RPMI7951 (cell line): ENCODE measurements at places on chromosomes 7 and 10. TPM values are rescaled to one million over a fixed set of nuclear protein-coding genes. Genes with fewer than 3 reads are reported as not detected.

Gene TMEM26
- 1.2 TPM in 1 of 2 replicates, not detected in the other for total RNA-seq

Gene PDLIM1
- total RNA-seq = 38.4 and 38.8 TPM in 2 replicates

Gene SCIN
- not detected in 2 replicates for total RNA-seq

Gene CDK5
- total RNA-seq = 41.3 and 57.0 TPM in 2 replicates

Gene TSPAN15
- total RNA-seq = 23.1 and 29.2 TPM in 2 replicates

Gene AGMO
- total RNA-seq = 1.1 and 1.4 TPM in 2 replicates

Gene CPN1
- total RNA-seq = not detected in 2 replicates

Gene NPSR1
- not detected in 2 replicates for total RNA-seq

Gene PDSS1
- total RNA-seq = 18.0 and 21.6 TPM in 2 replicates

Gene CD36
- 6.5 and 11.4 TPM in 2 replicates for total RNA-seq

Gene ZNF736
- total RNA-seq = 8.2 and 8.7 TPM in 2 replicates

Gene CAMK1D
- not detected in 2 replicates for total RNA-seq

Gene PRSS2
- total RNA-seq = not detected in 2 replicates

Gene PLPP4
- 15.4 and 16.4 TPM in 2 replicates for total RNA-seq

- peak; percentile 67 for DNase-seq
Measured at GRCh38 chr7:50920031-50920635, 137.4 kb upstream of the GRB10 start.

- DNase-seq = no peak
Measured at GRCh38 chr10:128431083-128431482, 304.9 kb upstream of the MKI67 start.

- DNase-seq = peak; percentile 35
Measured at GRCh38 chr7:137354396-137354795, 10.9 kb upstream of the PTN start.

DNA sequence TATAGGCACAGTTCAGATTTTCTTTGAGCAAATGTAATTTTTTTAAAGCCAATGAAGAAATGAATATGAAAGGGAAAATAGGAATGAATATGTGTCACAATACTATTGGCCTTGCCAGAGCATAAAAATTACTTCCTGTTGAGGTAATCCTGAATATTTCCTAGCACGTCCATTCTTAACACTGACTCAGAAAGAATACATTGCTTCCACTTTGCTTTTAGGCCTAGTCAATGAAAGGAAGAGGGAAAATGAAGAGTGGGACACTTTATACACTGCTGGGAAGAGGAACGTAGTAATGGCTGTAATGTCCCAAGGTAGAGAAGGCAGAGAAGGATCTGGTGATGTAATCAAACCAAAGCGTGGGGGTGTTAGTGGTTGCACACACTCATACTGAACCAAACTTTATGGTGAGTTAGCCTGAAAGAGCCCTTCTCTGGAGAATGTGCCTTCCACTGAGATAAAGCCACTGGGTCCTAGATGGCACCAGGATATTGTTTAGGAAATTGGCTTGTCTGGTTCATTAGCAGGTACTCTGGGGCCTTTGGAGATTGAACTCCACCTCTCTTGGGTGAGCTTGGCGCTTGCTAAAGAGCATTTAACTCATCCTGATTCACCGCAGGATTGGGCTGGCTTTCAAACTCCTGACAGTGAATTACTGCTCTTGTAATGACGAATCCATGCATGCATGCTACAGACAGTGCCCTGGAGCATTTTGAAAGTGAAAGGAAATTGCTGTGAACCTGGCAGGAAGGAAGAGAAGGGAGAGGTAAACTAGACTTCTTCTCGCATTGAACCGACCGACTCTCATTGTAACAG lies 254.9 kb downstream of the KIAA1217 start:
- DNase-seq = peak; percentile 99

DNA sequence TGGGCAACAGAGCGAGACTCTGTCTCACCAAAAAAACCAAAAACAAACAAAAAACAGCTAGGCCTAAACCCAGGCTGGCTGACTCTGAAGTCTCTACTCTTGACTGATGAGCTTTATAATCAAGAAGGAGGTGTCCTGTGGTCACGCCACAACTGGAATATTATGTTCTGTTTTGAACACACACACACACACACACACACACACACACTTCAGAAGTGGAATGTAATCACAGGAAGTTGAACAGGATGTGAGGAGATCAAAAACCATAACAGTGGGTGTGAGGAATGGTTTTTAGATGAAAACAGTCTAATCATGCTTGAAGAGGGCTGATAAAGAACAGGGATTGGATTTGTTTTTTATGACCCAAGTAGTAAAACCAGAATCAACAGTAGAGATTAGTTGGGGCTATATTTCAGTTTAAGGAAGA lies 51.1 kb upstream of the IL6 start:
- peak; percentile 78 for DNase-seq

DNA sequence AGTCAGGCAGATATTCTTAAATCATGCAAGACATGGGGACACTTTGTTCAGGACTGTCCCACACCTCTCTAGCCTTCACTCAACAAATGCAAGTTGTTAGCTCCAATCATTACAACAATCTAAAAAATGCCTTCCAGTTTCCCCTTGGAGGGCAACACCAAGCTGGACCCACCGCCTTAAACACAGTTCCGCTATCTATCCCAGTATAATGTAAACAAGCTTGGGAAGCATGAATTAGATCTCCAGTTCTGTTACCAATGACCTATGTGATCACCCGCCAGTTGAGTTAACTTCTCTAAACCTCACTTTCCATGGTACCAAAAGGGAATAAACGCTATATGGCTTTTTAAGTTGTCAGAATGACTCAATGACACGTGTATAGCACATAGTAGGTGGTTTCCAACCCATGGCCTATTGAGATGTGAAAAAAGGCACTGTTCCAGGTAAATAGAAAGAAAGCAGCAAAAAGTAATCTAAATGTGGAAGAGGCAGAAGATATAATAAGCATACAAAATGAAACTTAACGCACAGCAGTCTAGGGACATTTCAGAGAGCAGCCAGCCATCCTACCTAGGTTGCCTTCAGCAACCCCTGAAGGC lies 2.4 kb upstream of the REEP3 start:
- no peak for DNase-seq

GRCh38 chr10:95792211-95792780 lies 36.3 kb downstream of the ENTPD1 start:
- DNase-seq = no peak

- DNase-seq = no peak
Measured at GRCh38 chr10:89228146-89228545, 21.0 kb upstream of the CH25H start.

DNA sequence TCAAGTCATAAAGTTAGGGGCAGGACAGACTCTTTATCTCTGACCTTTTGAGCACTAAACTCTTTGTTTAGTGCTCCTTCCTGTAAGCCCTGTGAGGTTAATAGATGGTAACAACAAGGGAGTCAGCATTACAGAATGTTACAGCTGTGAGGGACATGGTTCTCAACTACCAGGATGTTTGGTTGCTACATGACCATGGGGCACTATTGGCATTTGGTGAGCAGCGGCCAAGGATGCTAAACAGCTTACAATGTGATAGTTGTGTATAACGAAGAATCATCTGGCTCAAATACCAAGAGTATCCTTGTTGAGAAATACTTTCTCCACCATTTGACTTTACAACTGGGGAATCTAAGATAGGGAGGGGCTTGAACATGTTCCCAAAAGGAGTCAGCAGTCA lies 35.4 kb upstream of the HPS1 start:
- DNase-seq = no peak

DNA sequence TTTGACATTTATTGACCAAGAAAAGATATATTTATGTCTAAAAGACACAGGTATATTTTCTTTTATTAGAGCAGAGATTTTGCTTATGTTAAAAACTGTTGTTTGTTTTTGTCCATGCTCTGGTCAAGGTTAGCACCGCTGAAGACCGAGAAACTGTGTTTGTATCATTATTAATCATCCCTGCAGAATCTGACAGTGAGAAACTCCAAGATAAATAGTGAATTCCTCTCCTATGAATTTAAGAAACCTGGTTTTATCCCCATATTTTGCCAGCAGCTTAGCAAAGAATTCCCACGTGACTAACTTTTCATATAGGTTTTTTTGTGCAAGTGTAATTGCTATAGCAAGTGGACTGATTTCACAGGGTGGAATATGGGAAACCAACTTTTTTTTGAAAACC lies 77.6 kb downstream of the FRMD4A start:
- DNase-seq = no peak

- DNase-seq = peak; percentile 76
Measured at GRCh38 chr10:5659702-5660528, 6.5 kb downstream of the ASB13 start.

- DNase-seq = no peak
Measured at GRCh38 chr7:117730390-117730789, 142.9 kb downstream of the CTTNBP2 start.

- no peak for DNase-seq
Measured at GRCh38 chr10:79491143-79491835, 21.0 kb upstream of the EIF5AL1 start.

- DNase-seq = no peak
Measured at GRCh38 chr10:98619446-98619845, 172.7 kb upstream of the HPS1 start.

GRCh38 chr7:101624246-101625001 lies 4.7 kb downstream of the MYL10 start:
- no peak for DNase-seq

DNA sequence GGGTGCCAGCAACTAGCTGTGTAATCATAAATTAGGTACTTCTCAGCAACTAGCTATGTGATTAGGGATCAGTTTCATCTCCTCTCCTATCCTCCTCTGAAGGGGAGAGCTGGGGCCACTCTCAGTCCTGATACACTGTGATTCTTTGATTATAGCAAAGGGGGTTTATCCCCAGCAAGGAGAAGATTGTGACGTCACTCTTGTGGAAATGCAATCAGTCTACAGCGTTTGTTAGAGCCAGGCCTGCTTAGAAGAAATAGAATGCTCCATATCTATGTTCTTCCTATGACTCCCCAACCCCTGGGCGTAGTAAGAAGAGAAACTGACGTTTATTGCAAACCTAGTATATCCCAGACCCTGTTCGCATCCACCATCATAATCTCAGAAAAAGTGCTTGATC lies 308.2 kb downstream of the GFRA1 start:
- DNase-seq = no peak

- no peak for DNase-seq
Measured at GRCh38 chr7:1663857-1664651, 6.0 kb upstream of the ELFN1 start.

GRCh38 chr7:112726076-112726475 lies 64.1 kb downstream of the TMEM168 start:
- no peak for DNase-seq

DNA sequence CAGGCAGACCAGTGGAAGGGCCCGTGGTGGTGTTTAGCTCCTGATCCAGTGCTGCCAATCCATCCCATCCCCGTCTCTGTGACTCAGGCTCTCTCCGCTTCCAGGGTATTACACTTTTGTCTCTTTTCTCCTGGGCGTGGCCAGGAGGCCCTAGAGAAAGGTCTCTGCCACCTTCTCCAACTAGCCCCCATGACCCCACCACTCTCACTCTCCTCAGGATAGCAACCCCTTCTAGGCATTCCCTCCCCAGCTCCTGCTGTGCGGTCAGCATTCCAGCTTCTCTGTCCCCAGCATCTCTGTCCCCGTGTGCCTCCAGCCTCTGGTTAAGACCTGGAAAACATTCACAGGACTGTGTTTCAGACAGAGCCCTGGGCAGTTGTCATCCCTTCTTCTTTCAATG lies 36.2 kb upstream of the R3HCC1L start:
- no peak for DNase-seq

DNA sequence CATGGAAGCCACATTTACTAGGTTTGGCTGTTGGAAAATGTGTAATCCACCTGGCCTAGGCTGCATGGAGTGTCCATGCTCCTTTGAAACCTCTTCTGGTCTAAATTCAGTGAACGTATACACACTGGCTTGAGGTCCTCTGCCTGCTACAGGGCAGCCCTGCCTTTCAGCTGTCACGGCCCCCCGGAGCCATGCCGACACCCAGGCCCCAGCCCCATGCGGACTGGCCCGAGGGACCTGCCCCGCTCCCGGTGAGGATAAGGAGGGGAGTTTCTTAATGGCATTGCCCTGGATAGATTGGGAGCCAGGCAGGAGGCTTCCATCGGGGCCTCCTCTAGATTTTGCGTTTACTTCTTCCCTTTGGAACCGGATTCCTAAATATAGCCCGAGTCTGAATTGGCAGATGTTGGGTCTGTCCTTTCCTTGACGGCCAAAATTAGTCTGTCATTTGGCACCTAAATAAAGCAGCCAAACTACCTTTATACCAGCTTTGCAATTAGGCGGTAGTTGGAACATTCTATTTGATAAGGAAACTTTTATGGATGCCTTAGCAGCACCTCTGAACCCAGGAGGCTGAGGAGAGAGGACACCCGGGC lies 72.1 kb upstream of the SH2B2 start:
- DNase-seq = no peak

GRCh38 chr7:157650131-157650631 lies 313.4 kb downstream of the DNAJB6 start:
- DNase-seq = no peak

DNA sequence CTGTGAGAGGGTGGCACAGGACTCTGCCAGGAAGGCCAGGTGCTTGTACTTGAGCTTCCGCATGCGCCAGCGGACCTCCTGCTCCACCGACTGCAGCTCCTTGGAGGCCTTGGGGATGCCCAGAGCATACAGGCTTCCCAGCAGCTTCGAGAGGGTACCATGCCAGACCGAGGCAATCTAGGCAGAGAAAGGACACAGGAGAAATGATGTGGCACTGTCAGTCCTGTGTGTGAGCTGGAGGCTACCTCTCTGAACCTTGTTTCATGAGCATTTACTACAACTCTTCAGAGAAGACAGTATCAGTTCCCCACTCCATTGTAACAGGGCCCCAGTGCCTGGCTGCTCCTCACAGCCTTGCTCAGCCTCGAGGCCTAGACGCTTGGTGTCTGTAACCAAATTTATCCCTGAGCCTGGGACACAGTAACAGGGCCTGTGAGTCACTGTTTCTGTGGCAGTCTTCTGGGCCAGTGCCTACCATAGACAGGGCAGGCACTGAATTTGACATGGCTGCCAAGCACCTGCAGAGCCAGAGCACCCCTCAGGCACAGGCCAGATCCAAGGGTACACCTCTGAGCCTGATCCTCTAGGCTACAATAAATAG lies 5.8 kb downstream of the TBRG4 start:
- no peak for DNase-seq

- DNase-seq = no peak
Measured at GRCh38 chr7:90982228-90982627, 282.0 kb upstream of the FZD1 start.
